Activated CD8-positive, alpha-beta T cell treated with anti-CD3 and anti-CD28 coated beads, Interleukin-2, amount 10 ng/mL, durations not matched to agents 7 days and 5 days (primary cell): ENCODE measurements at places on chromosomes 1 and 21.

- DNase-seq = no peak
Measured at GRCh38 chr1:201184307-201185122, 6.1 kb upstream of the IGFN1 start.

DNA sequence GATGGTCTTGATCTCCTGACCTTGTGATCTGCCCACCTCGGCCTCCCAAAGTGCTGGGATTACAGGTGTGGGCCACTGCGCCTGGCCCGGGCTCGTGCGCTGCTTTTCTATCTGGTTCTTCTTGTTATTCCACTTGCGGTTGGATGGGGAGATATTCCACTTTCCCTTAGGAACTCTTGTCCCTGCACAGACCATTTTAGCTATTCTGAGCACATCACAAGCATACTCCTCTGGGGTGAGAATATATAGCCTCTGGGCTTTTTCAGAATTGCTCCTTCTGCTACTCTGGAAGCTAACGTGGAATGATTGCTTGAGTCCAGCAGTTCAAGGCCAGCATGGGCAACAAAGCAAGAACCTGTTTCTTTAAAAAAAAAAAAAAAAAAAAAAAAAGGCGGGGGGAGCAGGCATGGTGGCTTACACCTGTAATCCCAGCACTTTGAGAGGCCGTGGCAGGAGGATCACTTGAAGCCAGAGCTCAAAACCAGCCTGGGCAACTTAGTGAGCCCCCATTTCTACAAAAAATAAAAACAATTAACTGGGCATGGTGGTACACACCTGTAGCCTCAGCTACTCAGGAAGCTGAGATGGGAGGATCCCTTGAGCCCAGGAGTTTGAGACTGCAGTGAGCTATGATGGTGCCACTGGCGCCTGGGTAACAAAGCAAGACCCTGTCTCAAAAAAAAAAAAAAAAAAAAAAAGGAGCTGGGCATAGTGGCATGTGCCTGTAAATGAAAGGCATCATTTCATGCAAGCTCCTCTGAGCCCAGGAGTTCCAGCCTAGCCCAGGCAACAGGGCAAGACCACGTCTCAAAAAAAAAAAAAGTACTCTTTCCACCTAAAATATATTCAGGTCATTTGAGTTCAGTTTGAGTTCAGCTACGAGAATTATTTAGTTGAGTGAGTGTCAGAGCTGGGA, 11.8 kb upstream of the PGD start:
- DNase-seq = no peak

GRCh38 chr1:230517786-230518185, 91.7 kb upstream of the PGBD5 start:
- no peak for DNase-seq

DNA sequence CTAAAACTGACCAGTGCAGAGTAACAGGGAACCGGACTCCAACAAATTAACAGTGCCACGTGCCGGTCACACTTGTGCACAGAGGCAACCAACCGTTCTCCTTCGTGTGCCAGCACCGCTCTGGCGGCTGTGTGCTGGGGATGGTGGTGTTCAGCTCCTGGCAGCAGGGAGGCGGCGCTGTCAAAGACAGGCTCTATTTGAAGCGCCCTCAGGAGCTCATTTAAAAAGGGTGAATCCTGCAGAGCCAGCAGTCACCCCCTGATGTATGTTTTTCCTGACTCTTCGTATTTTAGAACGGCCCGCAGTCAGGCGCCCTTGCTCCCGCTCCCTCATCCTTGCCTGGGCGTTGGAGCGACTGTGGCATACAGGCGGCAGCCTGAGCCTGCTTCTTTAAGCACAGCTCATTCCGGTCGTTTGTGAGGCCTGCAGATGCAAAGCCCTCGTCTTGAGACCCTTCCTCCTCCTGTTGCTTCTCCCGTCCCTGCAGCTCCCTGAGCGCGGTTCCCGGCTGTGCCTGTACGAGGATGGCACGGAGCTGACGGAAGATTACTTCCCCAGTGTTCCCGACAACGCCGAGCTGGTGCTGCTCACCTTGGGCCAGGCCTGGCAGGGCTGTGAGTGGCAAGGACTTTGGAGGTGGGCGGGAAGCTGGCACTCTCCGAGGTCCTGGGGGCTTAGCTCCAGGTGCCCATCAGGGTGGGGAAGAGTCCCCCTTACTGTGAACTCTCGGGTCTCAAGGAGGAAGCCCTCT, 1.1 kb downstream of the DFFB start:
- DNase-seq = no peak

DNA sequence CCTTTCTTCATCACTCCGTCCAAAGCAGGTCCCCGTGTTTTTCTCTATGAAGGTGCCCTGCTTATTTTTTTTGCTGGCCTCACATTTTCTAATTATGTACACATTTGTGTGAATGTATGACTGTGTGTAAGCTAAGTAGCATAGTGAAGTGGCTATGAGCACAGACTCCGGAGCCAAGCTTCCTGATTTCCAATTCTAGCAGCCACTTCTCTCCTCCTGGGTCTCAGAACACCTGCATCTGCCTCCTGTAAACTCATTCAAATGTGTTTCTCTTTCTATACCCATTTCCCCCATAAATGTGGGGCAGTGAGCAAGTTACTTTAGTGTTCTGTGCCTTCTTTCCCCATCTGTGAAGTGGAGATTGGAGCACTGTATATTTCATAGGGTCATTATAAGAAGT, 2.1 kb downstream of the SLAMF6 start:
- no peak for DNase-seq
